ENCODE measurements at places on chromosomes 16 and 17.

DNA sequence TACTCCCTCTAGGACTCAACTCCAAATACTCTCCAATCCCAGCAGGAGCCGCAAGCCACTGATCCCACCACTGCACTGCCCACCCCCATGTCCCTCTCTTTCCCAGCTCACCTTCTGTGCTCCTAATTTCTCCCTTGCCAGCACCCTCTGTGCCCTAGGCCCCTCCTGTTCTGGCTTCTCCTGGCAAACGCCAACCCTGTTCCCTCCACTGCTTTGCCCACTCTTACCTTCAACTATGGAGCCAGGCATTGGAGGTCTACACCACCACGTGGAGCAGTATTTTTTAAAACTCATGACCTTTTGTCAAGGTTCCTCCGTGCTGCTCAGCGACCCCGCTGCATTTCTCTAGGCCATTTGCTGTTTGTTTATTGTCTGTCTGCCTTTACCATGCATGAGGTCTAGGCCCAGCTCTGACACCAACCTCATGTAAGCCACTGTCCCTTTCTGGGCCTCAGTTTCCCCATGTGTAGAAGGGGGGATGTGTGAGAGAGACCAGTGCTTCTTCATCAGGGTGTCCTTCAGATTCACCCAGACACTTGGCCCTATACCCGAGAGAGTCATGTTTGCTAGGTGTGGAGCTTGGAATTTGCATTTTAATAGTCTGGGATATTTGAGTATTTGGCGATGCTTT is 4.6 kb downstream of the CCDC102A start:
- no peak for DNase-seq

- no peak for DNase-seq
Measured at GRCh38 chr16:64910356-64910755, 211.5 kb downstream of the CDH11 start.

GRCh38 chr17:40864661-40865390 is 2.2 kb downstream of the KRT12 start:
- DNase-seq, result no peak

DNA sequence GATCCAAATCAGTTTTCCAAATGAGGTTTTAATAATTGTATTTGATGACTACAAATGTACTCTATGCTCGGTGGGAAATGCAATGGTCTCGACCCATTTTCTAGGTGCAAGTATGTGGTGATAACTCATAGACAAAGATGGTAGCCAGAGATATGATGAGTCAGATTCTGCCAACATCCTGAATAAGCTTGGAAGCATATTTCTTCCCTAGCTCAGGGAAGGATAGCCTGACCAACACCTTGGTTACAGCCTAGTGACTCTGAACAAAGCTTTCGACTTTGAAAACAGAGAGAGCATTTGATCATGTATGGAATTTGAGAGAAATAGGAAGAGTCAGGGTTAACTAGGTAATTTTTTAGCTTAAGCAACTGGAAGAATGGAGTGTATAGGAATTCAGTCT is 128.3 kb upstream of the MYOCD start:
- no peak for DNase-seq

DNA sequence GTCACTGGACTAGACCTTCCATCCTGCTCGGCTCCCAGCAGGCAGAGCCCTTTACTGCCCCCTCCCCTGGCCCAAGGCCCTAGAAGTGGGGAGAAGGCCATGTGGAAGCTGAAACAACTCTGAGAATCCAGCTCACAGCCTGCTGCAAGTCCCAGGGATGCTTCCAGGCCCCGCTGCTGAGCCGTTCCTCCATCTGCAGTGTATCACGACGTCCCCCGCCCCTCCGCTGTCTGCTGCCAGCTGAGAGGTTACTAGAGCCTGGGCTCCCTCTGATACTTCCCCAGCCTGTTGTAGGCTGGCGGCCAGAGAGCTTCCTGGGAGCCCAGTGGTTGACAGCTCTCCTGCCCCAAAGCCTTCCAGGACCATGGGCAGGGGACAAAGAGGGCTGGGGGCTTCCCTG is 118.2 kb downstream of the MGAT5B start:
- DNase-seq, result no peak

- no peak for DNase-seq
Measured at GRCh38 chr17:82938873-82939620, 99.2 kb upstream of the ZNF750 start.

- DNase-seq, result no peak
Measured at GRCh38 chr17:38352245-38353085, 821 bp downstream of the SOCS7 start.

DNA sequence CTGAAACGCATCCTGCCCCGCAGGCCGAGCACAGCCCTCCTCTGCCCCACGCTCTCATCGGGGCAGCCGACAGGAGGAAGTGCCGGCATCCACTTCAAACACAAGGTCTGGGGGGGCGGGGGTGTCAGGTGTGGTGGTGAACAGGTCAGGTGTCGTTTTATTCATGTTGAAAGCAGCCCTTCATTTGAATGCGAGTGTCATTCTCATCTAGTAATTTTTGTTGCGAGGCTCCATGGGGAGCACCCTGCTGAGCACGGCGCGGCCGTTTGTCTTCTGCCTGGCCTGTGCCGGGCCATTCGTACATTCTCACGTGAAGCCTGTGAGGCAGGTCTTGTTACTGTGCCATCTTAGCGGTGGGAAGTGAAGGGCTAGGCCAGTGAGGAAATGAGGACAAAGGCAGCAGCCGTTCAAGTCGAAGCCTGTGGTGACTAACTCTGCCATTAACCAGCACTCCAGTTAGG is 1.9 kb downstream of the ACSF3 start:
- DNase-seq, result no peak

DNA sequence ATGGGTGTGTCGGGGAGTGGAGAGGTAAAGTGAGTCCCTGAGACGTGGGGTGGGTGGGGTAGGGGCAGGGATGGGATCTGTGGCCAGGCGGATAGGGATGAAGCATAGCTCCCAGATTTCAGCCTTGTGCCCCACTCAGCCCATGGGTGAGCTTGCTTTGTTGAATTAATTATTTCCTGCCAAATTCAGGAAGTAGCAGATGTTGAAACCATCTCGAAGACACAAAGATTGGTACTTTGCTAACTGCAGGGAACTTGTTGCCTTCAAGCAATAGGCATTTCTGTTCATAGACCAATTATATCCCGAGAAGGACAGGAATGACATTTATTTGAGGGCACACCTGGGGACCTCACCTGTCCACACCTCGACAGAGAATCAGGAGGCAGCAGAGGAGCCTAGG is 11.0 kb upstream of the C16orf74 start:
- DNase-seq, result no peak

- DNase-seq, result no peak
Measured at GRCh38 chr17:51627779-51628178, 367.4 kb downstream of the UTP18 start.

DNA sequence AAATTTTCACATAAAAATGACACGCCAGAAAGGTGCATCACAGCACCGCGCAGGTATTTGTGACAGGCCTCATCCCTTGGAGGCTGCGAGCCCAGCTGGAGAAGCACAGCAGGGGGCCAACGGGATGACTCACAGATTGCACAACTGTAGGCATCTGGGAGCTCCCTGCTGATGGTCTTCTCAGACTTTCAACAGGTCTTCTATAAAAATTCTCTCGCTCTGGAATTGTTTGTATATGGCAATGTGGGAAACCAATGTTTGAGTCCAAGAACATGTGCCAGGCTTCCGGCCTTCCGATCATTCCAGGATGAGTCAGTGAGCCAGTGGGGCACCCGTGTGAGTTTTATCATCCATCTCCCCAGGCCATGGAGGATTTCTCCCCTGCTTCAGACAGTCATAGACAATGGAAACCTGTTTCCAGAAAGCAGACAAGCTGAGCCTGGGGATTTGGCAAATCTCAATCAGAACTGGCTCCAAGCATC is 24.1 kb upstream of the ADORA2B start:
- DNase-seq, result no peak

DNA sequence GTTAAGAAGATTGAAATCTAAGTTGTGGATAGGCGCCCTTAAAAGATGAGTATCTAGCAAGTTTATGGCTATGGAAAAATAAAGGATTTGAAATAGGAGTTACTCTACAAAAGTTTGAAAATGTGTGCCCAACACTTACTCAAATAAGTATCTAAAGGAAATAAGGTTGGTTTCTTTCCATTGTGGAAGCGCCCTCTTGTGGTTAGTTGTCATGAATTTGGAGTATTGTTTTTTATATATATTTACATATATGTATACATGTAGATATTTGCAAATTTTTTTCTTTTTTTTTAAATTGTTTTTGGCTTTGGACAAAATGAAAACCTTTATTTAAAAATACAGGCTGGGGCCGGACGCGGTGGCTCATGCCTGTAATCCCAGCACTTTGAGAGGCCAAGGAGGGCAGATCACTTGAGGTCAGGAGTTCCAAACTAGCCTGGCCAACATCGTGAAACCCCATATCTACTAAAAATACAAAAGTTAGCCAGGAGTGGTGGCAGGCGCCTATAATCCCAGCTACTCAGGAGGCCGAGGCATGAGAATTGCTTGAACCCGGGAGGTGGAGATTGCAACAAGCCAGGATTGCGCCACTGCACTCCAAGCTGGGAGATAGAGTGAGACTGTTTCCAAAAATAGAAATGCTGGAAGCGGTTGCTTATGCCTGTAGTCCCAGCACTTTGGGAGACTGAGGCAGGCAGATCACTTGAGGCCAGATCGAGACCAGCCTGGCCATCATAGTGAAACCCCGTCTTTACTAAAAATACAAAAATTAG is 24.0 kb upstream of the VPS4A start:
- peak; percentile 3 for DNase-seq

DNA sequence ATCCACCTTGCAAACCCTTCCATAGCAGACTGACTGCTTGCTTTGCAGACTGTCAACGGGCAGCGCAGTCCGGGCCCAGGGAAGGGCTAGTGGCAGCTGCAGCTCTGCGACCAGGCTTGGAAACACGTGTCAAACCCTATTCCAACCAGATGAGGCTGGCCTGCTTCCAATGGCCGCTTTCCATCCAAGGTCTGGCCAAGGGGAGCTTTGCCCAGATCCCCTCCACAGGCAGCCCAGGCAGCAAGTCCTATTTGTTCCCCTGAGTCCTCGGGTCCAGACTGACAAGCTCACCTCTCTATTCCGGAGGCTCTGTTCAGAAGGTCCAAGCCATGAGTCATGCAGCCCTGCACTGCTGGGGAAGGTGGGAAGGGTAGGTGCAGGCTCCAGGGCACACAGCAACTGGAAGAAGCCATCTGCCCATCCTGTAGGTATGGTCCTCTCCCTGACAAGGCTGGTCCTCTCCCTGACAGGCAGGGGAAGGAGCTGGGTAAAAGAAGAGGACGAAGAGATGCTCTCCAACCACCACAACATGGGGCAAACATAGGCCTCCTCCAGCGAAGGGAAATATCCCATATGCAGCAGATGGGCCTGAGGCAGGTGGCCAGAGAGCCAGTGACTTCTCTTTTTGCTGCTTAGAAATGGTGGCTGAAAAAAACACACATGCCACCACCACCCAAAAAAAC is 22.6 kb upstream of the AXIN2 start:
- no peak for DNase-seq

GRCh38 chr17:47987240-47987835 is 16.4 kb downstream of the CDK5RAP3 start:
- DNase-seq, result no peak

DNA sequence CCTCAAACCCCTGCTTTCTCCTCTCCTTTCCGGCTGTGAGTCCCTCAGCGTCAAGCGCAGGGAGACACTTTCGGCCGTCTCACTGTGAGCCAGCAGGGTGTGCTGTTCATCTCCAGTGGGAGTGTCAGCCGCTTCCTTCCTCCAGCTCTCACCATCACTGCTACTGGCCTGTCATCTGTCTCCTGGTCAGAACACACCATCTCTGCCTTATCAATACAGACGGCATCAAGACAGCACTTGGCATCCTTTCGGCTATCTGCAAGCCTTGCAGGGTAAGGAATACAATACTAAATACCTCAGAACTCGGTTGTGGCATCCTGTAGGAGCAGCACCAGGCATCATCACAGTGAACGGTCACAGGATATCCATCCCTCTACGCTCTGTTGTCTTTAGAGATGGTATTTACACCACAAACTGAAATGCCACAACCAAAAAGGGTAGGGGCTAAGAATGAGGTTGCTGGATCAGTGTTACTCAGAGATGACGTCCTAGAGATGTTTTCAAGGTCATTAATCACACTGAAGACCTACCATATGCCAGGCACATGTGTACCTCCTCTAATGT is 20.7 kb upstream of the CMTM4 start:
- DNase-seq, result no peak

DNA sequence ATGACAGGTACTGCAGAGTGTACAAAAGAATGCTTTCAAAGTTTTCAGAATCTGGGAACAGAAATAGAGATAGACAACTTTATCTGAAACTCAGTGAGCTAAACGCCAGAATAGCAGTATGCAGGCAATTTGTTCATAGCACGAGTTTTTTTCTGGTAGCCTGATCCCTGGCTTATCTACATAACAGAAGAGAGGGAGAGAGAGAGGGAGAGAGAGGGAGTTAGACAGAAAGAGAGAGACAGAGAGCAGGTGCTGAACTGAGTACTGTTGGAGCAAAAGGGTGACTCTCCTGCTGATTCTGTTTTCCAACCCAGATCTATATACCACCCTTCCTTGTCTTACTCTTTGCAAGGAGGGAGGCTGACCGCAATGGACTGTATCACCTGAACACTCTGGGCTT is 388.0 kb upstream of the CA10 start:
- DNase-seq, result no peak

GRCh38 chr16:53094013-53094630 is 39.3 kb downstream of the CHD9 start:
- DNase-seq, result no peak

- DNase-seq, result no peak
Measured at GRCh38 chr17:46722662-46723285, 95.7 kb downstream of the WNT3 start.

DNA sequence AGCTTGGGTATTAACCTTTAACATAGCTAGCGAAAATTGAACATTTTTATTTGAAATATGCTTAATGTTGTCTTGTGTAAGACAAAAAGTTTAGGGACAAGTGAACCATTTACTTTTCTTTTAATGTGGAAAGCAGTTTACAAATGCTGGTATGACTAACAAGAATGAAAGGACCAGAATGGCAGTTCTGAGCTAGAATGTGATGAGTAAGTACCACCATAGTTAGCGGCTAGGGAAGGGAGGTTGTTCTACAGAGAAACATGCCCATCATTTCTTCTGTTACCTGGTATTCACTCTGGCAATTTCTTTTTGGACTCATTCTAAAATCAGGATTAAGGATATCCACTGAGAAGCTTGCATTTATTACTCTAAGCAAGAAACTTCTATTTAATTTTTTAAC is 121.1 kb downstream of the WWOX start:
- no peak for DNase-seq

GRCh38 chr17:53406907-53407306 is 415.8 kb upstream of the KIF2B start:
- no peak for DNase-seq

- no peak for DNase-seq
Measured at GRCh38 chr16:12661656-12662172, 142.0 kb downstream of the CPPED1 start.

DNA sequence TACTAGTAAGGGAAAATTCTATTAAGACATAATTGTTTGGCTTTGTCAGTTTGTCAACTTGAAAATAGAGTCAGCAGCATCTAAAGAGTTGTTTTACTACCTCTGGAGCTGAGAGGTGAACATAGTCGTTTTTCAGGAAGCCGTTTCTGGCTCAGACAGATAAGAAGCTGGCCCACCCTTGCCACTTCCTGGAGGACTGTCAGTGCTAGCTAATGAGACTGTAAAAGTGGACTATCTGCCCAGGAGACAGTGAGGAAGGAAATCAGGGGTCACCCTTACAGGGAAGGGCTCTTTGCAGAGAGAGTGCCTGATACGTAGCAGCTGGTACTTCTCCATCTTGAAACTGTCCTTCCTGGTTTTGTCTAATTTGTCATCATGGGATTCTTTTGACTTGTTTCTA is 328.7 kb downstream of the WWOX start:
- no peak for DNase-seq

- no peak for DNase-seq
Measured at GRCh38 chr17:60901242-60901641, 223.6 kb downstream of the BCAS3 start.
